ENCODE measurements at places on chromosomes 4 and X.

GRCh38 chr4:7430965-7431695, 3.6 kb downstream of the PSAPL1 start:
- no peak for DNase-seq

- DNase-seq, result no peak
Measured at GRCh38 chrX:35622040-35622439, 176.1 kb upstream of the MAGEB16 start.

DNA sequence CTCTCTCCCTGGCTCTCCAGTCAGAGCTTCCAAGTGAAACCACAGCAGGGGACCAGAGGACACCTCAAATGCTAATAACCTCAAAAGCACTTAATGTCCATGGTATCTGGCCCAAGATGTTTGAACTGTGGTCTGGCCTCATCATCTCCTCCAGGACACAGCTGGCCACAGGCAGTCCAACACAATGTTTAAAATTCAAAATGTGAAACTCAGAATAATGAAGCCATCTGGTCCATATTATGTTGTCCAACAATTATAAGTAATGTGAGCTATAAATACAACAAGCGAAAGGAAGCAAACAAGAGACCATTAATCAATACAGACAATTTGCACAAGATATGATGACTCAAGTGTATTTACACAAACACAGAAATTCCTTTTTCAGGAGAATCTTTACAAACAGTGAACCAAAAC, 90.7 kb upstream of the S100G start:
- DNase-seq, result no peak

GRCh38 chr4:174928174-174928573, 10.0 kb downstream of the ADAM29 start:
- DNase-seq, result peak; percentile 4

GRCh38 chr4:138831948-138832347, 183.6 kb upstream of the NOCT start:
- no peak for DNase-seq

DNA sequence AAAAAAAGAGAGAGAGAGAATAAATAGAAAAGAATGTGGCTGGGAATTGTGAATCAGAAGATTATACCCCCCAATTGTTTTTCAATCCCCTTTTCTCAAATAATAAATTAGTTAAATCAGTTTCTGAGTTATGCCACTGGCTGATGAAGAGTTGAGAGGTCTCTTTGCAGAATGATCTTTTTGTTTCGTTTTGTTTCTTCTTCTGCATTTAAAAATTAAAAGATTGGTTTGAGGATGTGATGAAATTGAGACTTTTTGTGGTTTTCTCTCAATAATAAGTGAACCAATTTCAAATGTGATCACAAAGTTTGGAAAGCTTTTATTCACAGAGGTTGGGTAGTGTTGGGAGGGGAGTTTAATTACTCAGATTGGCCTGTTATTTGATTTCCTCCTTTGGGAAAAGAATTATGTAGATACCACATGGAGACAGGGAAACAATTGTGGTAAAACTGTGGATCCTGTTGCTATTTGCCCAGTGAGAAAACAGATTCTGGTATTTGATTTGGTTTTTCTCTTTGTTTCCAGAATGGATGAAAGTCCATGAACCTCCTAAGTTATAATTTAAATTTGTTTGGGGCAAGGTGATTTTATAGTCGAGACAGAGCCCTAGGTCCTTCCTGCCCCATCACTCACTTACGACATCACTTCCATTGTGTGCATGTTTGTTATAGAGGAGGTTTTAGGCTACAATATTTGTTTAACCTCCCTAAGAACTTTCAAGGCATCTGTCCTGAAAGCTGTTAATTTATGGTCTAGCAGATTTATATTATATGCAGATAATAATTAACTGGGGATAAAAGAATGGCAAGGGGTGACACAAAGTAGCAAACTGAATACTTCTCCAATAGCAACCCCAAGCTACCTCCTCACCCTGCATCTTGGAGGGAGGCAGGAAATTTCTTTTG, 92.0 kb upstream of the BMPR1B start:
- no peak for DNase-seq

DNA sequence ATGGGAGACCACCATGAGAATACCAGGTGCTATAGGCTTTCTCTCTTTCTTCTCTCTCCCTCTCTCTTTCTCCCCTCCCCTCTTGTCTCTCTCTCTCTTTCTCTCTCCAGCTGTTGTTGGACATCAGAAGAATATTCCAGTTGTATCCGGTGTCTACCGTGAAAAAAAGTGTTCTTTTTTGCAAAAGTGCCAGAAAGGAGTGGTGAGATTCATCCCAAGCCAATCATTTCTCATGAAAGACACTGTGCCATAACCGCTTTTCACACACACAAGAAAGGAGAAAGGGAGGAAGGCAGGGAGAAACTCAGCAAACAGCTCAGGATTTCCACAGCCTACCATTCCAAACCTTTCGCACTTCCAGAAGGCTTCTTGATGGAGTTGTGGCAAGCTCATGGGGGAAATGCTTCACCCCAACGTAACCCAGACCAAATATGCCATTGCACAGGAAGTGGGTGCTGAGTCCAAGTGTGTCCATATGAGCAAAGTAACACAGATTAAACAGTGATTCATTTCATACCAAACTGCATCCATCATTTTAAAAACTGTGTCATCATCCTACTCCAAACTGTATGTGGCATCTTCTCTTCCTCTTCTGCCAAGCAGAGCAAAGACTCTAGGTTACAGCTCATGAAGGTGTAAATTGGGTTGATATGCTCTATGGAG, 224.0 kb downstream of the APBB2 start:
- DNase-seq, result no peak

- DNase-seq, result no peak
Measured at GRCh38 chr4:41594432-41594831, 56.5 kb downstream of the LIMCH1 start.

- DNase-seq, result no peak
Measured at GRCh38 chr4:153486281-153487151, 20.4 kb downstream of the TMEM131L start.

GRCh38 chrX:53732797-53733196, 46.3 kb upstream of the HUWE1 start:
- no peak for DNase-seq

- no peak for DNase-seq
Measured at GRCh38 chr4:186981161-186981560, 257.5 kb upstream of the FAT1 start.

- DNase-seq, result no peak
Measured at GRCh38 chr4:45062935-45063545, 336.7 kb upstream of the GNPDA2 start.

GRCh38 chrX:40170830-40171512, 73.2 kb upstream of the BCOR start:
- no peak for DNase-seq

- no peak for DNase-seq
Measured at GRCh38 chr4:54585321-54586000, 72.3 kb upstream of the KIT start.

DNA sequence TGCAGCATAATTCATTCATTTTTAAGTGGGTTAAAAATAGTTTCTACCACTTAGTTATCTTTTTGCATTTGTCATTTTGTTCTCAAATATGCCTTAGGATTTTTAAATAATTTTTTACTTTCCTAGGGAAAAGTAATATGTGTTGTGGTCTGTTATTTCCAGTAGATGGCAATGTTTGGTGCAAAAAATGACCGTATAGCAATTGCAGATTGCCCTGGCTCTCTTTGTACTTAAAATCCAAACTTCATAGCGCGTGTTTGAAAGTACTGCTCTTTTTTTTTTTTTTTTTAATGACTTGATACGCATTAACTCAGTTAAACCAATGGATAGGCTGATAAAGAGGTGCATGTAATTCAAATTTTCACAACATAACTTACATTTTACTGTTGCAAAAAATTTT, 74.4 kb upstream of the RBMX start:
- DNase-seq, result no peak

GRCh38 chr4:6468376-6468775, 4.0 kb downstream of the PPP2R2C start:
- DNase-seq, result no peak

DNA sequence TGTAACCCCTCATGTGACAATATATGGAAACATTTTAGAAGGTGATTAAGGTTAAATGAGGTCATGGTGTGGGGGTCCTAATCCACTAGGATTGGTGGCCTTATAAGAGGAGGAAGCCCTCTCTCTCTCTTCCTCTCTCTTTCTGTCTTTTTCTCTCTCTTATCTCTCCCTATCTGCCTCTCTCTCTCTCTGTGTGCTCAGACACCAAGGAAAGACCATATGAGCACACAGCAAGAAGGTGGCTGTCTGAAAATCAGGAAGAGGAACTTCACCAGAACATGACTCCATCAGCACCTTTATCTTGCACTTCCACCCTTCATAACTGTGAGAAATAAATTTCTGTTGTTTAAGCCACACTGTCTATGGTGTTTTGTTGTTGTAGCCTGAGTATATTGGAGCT, 1472.2 kb downstream of the PCDH7 start:
- no peak for DNase-seq

DNA sequence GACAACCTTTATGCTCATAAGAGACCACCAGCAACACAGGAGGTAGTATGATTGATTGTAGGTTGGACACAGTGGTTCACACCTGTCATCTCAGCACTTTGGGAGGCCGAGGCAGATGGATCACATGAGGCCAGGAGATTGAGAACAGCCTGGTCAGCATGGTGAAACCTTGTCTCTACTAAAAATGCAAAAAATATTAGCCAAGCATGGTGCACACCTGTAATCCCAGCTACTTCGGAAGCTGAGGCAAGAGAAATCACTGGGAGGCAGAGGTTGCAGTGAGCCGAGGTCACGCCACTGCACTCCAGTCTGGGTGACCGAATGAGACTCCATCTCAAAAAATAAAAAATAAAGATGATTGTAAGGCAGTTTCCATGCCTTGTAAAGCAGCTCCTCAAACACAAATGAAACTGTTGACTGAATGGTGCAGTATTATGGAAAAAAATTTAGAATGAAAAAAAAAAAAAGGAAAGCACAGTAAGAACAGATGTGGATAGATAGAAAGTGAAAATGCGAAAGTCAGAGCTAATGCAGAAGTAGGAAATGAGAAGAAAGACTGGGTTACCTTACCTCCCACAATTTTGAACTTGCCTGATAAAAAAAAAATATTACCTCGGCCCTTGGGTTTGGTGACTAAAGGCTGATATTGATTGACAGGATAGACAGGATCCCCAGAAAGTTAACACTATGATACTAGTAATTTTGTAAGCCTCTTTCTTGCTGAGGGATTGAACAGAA, 249.2 kb upstream of the TRAM1L1 start:
- DNase-seq, result no peak

- DNase-seq, result peak; percentile 47
Measured at GRCh38 chrX:154430916-154431315, 2.4 kb downstream of the ATP6AP1 start.

GRCh38 chr4:144985014-144985413, 113.0 kb downstream of the ANAPC10 start:
- no peak for DNase-seq

- DNase-seq, result no peak
Measured at GRCh38 chr4:30720661-30721184, 554 bp downstream of the PCDH7 start.

GRCh38 chrX:22278375-22278774, 5.7 kb downstream of the CBLL2 start:
- no peak for DNase-seq

- no peak for DNase-seq
Measured at GRCh38 chr4:38290366-38290765, 330.2 kb downstream of the PTTG2 start.

DNA sequence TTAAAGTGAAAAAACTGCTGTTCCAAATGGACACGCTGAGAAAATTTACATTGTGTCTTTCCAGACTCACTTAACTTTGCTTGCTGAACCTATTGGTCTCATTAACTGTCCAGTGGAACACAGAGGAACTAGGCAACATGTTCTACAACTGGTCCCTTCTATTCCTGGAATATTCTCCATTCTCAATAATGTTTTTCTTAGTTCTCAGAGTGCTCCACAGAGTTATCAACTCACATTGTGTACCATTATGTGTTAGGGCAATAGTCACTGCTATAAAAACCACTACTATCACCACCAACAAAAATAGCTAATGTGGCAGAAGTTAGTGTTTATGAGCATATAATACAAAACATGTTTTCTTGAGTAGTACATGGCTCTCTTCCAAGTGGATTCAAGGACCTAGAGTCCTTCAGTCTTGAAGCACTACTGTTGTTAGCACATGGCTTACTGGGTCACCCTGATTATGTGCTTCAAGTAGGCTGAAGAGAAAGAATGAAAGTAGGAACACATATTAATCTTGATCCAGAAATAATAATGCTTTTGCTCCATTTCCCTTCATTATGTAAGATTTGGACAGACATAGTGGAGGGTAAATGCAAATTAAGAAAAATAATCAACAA, 865.3 kb upstream of the HS3ST1 start:
- DNase-seq, result no peak

GRCh38 chrX:14411326-14411725, 118.0 kb upstream of the GLRA2 start:
- no peak for DNase-seq

- peak; percentile 21 for DNase-seq
Measured at GRCh38 chr4:114659386-114660008, 60.9 kb downstream of the UGT8 start.

DNA sequence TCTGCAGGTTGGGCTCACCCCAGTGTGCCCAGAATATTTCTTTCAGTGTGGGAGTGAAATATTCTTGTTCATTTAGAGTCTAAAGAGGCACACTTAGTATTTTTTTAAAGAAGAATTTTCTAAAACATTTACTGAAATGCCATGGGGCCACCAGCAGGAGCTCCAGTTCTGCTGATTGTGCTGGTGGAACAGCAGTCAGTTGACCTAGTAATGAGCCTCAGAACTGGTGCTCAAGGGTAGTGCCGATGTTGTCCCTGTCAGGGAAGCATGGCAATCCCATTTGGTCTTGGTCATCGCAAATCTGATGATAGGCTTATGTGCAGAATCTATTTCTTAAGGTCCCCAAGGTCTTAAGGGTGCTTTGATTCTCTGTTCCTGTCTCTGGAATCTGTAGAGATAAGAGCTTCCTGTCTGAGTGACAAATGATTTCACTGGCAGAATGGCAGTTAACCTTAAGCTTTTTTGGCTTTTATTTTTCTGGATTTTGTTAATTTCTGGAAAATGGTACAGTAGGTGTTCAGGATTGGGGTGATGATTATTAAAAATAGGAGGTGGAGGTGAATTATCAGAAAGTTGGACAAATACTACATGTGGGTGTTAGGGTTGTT, 31.3 kb downstream of the JADE1 start:
- no peak for DNase-seq

- no peak for DNase-seq
Measured at GRCh38 chrX:19793471-19793870, 93.9 kb downstream of the SH3KBP1 start.

- DNase-seq, result no peak
Measured at GRCh38 chr4:66736606-66737005, 808.7 kb downstream of the CENPC start.

All from CD4-positive, alpha-beta T cell treated with Interferon gamma for 1 hour (primary cell).